ENCODE measurements at places on chromosomes 5 and 9.

GRCh38 chr5:113281194-113281593, 153.6 kb downstream of the TSSK1B start:
- DNase-seq, result no peak

GRCh38 chr9:22214021-22214420, 204.9 kb upstream of the CDKN2B start:
- no peak for DNase-seq

DNA sequence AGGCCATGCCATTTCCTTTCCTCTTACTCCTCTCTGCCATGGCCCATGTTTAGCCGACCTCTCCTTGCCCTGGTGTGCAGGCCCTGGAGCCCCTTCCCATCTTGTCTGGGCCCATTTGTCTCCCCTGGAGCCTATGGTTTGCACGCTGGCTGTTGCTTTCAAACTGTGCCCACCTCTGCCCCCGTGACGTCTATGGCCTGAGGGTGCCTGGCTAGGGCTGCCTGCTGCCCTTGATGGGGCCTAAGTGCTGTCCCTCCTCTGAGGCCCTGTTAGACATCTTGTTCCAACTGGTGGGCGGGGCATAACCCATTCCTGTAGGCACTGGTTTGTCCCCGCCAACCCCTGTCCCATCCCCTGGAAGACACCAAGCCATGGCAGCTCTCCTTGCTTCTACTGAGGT, 22.7 kb upstream of the ENHO start:
- no peak for DNase-seq

GRCh38 chr5:87141544-87141943, 126.1 kb upstream of the RASA1 start:
- no peak for DNase-seq

DNA sequence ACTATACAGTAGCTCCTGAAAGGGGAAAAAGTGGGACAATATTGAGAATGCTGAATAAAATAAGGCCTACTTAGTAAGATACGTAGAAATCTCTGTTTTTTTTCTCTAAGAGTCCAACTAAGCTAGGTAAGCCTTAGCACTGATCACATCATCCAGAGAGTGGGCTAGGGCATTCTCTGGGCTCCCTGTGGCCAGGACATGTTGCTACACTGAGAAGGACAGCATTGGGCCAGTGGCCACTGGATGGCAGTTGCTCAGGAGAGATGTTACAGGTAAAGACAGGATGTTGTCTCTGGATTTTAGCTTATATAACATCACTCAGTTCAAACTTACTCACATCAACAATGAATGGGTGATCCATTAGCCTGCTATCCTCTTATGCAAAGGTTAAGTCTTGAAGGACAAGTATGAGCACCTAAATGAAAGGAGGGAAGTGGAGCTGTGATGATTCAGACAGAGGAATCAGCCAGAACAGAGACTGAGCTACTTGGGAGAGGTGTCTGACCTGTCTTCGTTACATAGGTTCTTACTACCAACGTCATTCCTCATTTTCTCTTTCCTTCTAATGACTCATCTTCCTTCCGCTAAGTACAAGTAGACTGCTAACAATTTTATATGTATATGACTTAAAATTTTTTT, 226.6 kb upstream of the ADCY2 start:
- DNase-seq, result no peak

DNA sequence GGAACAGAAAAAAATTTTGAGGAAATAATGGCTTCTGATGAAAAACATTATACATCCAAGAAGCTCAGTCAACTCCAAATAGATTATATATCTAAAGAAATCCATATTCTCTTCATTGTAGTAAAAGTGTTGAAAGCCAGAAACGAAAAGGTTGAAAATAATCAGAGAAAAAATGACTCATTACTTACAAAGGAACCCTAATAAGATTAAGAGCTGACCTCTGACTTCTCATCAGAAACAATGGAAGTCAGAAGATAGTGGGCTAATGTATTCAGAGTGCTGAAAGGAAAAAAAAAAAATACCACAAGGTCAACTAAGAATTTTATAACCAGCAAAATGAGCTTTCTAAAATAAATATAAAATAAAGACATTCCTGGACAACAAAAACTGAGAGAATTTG, 60.0 kb downstream of the HSD17B4 start:
- DNase-seq, result no peak

DNA sequence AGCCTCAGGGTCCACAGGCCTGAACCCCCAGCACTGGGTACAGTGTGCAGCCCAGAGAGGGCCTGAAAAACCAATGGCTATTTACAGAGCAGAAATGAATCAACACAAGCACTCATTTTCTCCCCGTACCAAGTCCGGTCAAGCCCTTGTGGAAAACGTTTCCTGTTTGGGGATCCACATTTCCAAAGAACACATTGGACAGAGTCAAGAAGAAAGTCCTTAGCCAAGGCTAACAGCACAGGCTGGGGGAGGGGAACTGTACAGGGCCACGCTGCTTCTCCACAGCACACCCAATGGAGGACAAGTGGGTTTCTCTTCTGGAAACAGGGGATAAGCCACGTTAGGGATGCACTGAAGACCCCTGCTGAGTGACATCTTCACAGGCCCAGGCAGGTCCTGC, 62.3 kb downstream of the NSUN2 start:
- DNase-seq, result no peak

DNA sequence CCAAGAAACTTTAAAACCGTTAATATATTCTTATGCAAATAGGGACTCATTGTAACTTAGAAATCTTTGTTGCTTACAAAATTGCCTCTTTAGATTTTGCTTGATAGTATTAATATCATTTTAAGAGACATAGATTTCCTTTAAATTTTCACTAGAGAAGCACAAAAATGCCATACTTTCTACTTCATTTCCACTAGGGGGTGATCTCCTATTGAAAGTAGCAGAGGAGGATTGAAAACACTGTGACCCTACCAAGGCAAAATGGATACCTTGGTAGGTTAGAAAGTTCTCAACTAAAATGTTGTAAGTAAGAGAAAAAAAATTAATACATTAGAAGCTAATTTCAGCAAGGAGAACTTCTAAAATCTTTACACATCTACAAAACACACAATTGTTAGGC, 204.9 kb downstream of the CHSY3 start:
- DNase-seq, result peak; percentile 29

DNA sequence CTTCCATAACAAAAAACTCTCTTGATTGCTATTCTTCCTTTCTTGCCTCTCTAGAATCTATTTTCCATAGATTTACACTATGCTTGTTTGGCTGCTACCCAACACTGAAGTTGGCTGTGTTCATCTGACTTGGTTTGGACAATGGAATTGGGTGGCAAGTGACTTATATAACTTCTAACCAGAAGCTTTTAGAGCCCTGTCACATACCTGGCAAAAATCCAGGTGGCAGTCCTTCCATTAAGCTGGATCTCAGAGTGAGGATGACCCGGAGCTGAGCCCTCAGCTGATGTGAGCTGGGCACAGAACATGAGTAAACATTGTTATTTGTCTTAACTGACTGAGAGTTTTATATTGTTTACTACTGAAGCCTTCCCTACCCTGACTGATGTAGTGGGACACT, 225.7 kb downstream of the TLR4 start:
- DNase-seq, result no peak

- DNase-seq, result no peak
These were observed 372.7 kb downstream of the ICE1 start for GRCh38 chr5:5795074-5795771.

GRCh38 chr9:133592731-133593409, 16.3 kb downstream of the FAM163B start:
- DNase-seq, result no peak

DNA sequence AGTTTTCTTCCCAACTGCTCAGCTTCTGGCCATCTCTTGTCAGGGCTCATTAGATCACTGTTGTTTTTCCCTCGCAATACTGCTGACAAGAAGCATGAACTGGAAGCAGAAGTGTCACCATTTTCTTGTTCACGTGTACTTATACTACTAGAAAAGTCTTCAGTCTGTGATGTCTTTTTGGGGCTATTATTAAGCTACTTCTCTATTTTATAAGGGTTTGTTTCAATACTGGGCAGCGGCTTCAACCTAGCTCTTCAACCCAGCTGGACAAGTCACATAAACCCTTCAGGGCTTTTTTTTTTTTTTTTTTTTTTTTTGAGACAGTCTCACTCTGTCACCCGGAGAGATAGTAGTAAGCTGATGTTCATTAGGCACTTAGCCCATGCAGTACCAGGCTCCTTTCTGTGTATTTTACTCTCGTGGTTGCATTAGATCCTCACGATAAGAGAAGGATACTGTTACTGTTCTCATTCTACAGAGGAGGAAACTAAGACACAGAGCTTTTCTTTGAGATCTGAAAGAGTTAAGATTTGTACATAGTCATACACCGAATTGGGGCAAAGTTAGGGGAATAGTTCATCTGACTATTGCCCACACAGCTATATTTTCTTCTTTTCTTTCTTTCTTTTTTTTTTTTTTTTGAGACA, 20.5 kb downstream of the RAPGEF1 start:
- DNase-seq, result no peak

DNA sequence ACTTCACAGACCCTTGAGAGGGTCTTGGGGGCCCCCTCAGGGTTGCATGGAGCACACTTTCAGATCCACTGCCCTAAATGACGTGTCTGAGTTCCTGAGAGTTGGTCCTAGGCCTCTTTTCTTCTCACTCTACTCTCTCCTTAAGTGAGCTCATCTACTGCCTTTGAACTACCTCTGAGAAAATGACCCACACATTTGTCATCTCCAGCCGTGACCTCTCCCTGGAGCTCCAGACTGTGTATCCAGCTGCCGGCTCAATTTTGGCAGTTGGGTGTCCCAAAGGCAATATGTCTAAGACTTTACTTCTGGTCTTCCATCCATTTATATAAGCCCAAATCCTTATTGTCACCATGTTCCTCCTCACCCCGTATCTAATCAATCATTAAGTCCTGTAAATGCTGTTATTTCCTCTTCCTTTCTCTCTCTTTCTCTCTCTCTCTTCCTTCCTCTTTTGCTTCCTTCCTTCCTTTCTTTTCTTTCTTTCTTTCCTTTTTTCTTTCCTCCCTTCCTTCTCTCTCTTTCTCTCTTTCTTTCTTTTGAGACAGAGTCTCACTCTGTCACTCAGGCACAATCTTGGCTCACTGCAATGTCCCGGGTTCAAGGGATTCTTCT, 51.2 kb upstream of the HSPA9 start:
- DNase-seq, result no peak

DNA sequence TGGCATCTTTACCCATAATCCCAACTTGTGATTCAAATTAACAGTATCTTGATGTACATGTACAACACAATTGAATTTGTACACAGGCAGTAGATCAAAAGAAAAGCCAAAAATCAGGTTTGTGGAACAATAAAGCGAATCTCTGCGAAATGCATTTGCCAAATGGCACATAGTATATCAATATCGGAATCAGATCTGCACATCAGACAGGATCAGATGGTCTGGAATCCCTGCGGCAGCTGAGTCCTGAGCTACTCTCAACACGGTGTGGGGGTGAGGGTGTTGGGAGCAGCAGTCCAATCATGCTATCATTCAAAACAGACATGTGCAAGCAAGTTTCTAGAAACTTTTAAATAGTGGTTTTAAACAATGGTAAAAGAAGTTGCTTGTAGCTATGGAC, 358.3 kb downstream of the SEMA5A start:
- no peak for DNase-seq

GRCh38 chr5:116699332-116699731, 124.7 kb upstream of the SEMA6A start:
- no peak for DNase-seq

- DNase-seq, result no peak
These were observed 54.4 kb downstream of the DROSHA start for GRCh38 chr5:31477516-31477915.

DNA sequence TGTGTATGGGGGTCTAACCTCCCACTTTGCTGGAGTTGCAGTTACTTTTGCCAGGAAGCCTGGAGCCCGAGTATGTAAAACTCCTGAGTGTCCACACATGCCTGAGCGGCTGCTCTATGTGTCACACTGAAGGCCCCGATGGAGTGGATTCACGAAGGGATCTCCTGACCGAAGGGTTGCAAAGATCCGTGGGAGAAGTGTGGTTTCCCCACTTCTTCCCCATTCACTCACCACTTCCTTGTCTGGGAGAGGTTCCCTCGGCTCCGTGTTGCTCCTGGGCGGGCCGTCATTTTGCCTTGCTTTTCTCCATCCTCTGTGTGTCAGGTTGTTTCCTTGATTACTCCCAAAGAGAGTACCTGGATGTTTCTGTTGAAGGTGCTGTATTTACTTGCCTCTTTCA, 16.2 kb upstream of the IL3 start:
- DNase-seq, result no peak

GRCh38 chr9:100011062-100011681, 87.6 kb downstream of the ERP44 start:
- DNase-seq, result peak; percentile 55

DNA sequence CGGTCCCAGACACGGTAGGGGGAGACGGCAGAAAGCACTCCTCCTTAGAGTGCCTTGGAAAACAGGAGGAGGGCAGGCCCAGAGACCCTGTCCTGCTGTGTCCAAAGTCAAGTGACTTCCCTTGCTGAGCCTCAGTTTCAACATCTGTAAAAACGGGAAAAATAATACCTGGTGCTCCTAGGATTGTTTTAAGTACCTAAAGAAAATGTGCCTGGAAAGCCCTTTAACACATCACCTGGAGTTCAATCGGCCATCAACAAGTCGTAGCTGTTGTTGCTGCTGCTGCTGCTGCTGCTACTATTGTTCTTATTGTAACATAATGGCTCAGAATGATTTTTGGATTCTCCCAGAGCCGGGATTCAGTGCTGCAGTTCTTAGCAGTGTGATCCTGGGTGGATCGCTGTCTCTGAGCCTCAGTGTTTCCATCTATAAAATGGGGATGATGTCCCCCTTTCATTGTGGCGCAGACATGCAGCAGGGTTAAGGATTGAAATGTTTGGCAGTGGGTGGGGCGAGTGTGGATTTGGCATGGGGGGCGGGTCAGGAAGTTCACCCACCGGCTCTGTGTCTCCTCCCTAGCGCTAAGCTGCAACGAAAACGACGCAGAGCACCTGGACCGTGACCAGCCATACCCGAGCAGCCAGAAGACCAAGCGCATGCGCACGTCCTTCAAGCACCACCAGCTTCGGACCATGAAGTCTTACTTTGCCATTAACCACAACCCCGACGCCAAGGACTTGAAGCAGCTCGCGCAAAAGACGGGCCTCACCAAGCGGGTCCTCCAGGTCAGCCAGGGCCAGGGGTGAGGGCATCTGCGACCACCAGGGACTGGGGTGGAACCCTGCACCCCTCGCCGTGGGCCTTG, 9.2 kb downstream of the LHX2 start:
- no peak for DNase-seq

- DNase-seq, result no peak
These were observed 221.5 kb downstream of the MSX2 start for GRCh38 chr5:174945853-174946252.

- DNase-seq, result no peak
These were observed 450.5 kb upstream of the MPDZ start for GRCh38 chr9:13729955-13730354.

GRCh38 chr9:133405508-133406438, 12.0 kb downstream of the REXO4 start:
- no peak for DNase-seq

- no peak for DNase-seq
These were observed 62.3 kb downstream of the NIPSNAP3B start for GRCh38 chr9:104826079-104826775.

- no peak for DNase-seq
These were observed 2015.9 kb upstream of the CDH9 start for GRCh38 chr5:29054282-29054681.

Data from fibroblast of the conjunctiva (primary cell).